ENCODE measurements at places on chromosomes 13 and 19. TPM values are rescaled to one million over a fixed set of nuclear protein-coding genes. Genes with fewer than 3 reads are reported as not detected.

The LYPD5 gene
- 0.55 TPM for total RNA-seq

The KLK15 gene
- not detected for total RNA-seq

The CRLF1 gene
- total RNA-seq, result 8.6 TPM

The GPR18 gene
- total RNA-seq, result not detected

The ZNF135 gene
- not detected for total RNA-seq

The SSBP4 gene
- total RNA-seq, result 47.3 TPM

The COX6B2 gene
- total RNA-seq, result 0.61 TPM

The GSX1 gene
- not detected for total RNA-seq

The ZSCAN5B gene
- not detected for total RNA-seq

The F2RL3 gene
- total RNA-seq, result not detected

The DCT gene
- total RNA-seq, result not detected

The LYPD3 gene
- 0.22 TPM for total RNA-seq

The PRDX2 gene
- 0.64 TPM for total RNA-seq
